ENCODE measurements at places on chromosomes 2 and 18. TPM values are rescaled to one million over a fixed set of nuclear protein-coding genes. Genes with fewer than 3 reads are reported as not detected.
A peak's percentile ranks its signal among the peaks of the same experiment; 100 is the strongest.

GRCh38 chr2:211939177-211939576 is 599.4 kb downstream of the ERBB4 start:
- no peak overlapping the region for H3K4me3 ChIP-seq
- H3K27me3 ChIP-seq, result no peaks in the 10 kb centered on the region
- H3K4me1 ChIP-seq, result no peaks in the 10 kb centered on the region
- no peak overlapping the region for H3K27ac ChIP-seq
- H3K36me3 ChIP-seq, result no peaks in the 10 kb centered on the region

DNA sequence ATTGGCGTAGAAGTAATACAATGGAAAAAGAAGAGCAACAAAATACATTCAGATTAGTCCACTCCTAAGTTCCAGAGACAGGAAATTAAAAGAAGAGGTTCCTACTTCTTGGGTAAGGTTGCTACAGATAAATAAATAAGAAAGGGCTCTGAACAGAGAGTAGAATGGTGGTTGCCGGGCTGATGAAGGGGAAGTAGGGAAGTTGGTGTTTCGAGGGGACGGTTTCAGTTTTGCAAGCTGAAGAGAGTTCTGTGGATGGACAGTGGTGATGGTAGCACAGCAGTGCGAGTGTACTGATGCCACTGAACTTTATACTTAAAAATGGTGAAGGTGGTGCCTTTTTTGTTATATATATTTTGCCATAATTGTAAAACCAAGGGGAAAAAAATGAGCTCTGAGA is 48.2 kb downstream of the CABYR start:
- no peaks in the 10 kb centered on the region for H3K27me3 ChIP-seq
- DNase-seq, result no peak
- no peaks in the 10 kb centered on the region for H3K4me1 ChIP-seq
- no peaks in the 10 kb centered on the region for H3K36me3 ChIP-seq
- no peak overlapping the region for H3K4me3 ChIP-seq

SIX3 gene
- not detected for total RNA-seq

DTNA gene
- total RNA-seq, result 0.58 TPM

- H3K4me1 ChIP-seq, result no peaks in the 10 kb centered on the region
- DNase-seq, result no peak
- no peaks in the 10 kb centered on the region for H3K36me3 ChIP-seq
- no peak overlapping the region for H3K4me3 ChIP-seq
These were observed 42.5 kb upstream of the TMEM18 start for GRCh38 chr2:719734-720133.

FAM124B gene
- total RNA-seq, result 0.46 TPM

DNA sequence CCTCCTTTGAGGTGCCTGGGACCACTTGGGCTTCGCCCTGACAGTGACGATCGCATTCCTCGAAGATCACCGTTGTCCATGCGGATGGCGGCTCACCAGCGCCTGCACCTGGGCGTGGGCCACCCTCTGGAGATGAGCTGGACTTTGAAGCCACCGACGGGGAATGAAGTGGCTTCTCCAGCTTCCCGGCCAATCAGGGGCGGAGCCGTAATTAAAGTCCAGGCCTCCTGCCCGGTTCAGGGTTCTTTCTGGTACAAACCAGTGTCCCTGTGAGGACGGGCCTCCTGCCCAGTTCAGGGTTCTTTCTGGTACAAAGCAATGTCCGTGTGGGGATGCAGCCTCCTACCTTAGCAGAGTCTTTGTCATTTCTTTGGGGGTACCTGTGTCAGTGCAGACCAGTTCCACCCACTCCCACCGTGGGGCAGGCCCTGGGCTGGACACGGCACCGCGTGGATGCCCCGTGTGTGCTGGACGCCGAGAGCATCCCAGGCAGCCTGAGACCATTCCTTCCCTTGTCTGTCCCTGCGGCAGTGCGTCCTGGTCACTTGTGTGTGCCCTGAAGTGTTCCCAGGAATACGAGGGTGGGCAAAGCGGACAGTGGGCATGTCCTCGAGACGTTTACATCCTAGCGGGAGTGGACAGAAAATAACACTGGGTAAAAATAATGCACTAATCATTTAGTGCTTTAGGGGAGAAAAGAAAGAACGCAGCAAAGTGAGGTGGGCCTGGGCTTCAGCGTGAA is 55.0 kb downstream of the KCNG2 start:
- DNase-seq, result no peak
- peaks cover 1% of the 10 kb centered on the region for H3K4me1 ChIP-seq
- H3K36me3 ChIP-seq, result no peaks in the 10 kb centered on the region
- peaks cover 4% of the 10 kb centered on the region for H3K27me3 ChIP-seq

DNA sequence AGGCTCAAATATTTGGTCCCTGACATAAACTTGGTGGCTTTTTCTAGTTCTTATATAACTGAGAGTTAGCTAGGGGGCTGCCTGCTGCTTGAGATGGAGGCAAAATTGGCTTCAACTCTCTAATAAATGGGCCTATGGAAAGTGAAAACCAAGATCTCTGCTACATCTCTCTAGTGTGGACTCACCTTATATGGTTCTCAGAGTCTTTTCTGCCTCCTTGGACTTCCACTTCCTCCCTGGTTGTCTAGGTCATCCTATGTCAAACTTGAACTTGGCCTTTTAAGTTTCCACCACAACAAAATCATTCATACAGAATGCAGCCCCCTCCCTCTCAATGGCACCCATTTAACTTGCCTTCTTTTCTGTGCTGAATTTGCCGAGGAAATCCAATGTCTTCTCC is 23.9 kb upstream of the ARHGAP25 start:
- peaks cover 32% of the 10 kb centered on the region for H3K4me1 ChIP-seq
- H3K27me3 ChIP-seq, result no peaks in the 10 kb centered on the region
- no peak overlapping the region for H3K4me3 ChIP-seq
- no peak for DNase-seq

ATP6V1B1 gene
- not detected for total RNA-seq

- no peak for DNase-seq
- peaks cover 4% of the 10 kb centered on the region for H3K36me3 ChIP-seq
- no peak overlapping the region for H3K4me3 ChIP-seq
- H3K27me3 ChIP-seq, result no peaks in the 10 kb centered on the region
- no peak overlapping the region for H3K27ac ChIP-seq
These were observed 55.5 kb downstream of the EMILIN2 start for GRCh38 chr18:2902327-2902726.

DNA sequence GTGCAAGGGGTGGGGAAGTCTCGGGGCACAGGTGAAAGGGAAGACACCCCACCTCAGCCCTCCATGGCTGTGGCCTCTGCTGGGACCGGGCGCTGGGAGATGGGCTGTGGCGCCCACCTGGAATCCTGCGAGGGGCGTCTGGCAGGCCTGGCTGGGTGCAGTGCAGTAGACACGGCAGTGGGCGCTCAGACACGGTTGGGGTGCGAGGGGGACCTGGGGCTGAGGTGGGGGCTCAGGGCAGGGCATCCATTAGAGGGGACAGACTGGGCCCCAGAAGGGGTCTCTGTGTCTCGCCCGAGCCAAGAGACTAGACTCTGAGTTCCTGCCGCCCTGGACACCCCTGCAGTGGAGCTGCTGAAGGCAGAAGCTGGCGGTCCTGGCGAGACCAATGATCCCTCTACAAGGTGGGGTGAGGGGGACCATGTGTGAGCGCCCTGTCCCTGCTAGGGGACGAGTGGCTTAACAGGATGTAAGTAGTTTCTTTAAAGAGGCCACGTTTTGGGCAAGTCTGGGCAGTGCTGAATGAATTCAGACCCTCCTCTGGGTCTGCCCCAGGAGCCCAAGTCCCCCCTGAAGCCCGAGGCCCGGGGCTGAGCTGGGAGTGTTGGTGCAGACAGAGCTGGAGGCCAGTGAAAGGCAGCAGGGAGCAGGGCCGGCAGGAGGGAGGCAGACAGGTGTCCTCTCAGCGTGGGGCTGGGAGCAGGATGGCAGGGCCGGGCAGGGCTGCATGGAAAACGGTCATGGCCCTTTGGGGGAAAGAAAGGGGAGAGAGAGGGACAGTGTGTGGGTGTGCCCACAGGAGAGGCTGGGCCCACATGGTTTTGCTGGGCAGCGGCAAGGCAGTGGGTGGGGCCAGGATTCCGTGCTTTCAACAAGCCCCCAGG is 57.2 kb downstream of the HS6ST1 start:
- H3K27ac ChIP-seq, result no peak overlapping the region
- no peaks in the 10 kb centered on the region for H3K27me3 ChIP-seq
- no peak for DNase-seq
- H3K4me1 ChIP-seq, result peaks cover 3% of the 10 kb centered on the region
- H3K4me3 ChIP-seq, result no peak overlapping the region
- H3K36me3 ChIP-seq, result no peaks in the 10 kb centered on the region

DNA sequence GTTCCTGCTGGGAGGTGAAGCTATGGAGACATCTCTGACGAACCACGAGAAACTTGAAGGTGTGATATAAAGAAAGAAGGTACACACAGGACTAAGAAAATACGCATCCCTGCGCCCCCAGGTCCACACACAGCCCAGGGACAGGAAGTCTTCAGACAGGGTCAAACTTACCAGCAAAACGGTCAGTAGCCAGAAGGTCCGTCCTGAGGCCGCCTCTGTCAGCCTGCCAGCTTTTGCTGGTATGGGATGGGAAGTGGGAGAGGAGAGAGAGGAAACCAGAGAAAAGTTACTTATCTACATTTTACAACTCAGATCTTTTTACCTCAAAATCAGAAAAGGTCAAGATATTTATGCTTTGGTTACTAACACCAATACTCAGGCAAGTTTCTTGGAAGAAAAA is 47.2 kb downstream of the HDLBP start:
- H3K4me3 ChIP-seq, result no peak overlapping the region
- no peak for DNase-seq
- no peaks in the 10 kb centered on the region for H3K27me3 ChIP-seq
- peaks cover 25% of the 10 kb centered on the region for H3K4me1 ChIP-seq
- H3K27ac ChIP-seq, result no peak overlapping the region
- H3K36me3 ChIP-seq, result peaks cover 21% of the 10 kb centered on the region

ANKRD30B gene
- total RNA-seq, result not detected

RAB17 gene
- 0.40 TPM for total RNA-seq

DNA sequence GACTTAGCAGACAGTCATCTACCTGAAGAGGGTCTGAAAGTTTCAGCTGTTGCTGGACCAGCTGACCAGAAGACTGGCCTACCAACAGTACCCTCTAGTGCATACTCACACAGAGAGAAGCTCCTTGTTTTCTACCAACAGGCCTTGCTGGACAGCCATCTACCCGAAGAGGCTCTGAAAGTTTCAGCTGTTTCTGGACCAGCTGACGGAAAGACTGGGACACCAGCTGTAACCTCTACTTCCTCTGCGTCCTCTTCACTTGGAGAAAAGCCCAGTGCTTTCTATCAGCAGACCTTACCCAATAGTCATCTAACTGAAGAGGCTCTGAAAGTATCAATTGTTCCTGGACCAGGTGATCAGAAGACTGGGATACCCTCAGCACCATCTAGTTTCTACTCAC is 63.2 kb downstream of the ALMS1 start:
- H3K4me1 ChIP-seq, result no peaks in the 10 kb centered on the region
- H3K36me3 ChIP-seq, result peaks cover 52% of the 10 kb centered on the region
- H3K27ac ChIP-seq, result no peak overlapping the region
- no peak overlapping the region for H3K4me3 ChIP-seq

ABCB11 gene
- not detected for total RNA-seq

- H3K36me3 ChIP-seq, result peaks cover 26% of the 10 kb centered on the region
- H3K4me3 ChIP-seq, result no peak overlapping the region
- DNase-seq, result no peak
- peak overlapping the region; percentile 27 for H3K27ac ChIP-seq
These were observed 25.1 kb downstream of the TTC39C start for GRCh38 chr18:24039671-24040070.

All from activated naive CD8-positive, alpha-beta T cell treated with anti-CD3 and anti-CD28 coated beads for 36 hours (primary cell).